ENCODE measurements at places on chromosomes 2 and 18.

DNA sequence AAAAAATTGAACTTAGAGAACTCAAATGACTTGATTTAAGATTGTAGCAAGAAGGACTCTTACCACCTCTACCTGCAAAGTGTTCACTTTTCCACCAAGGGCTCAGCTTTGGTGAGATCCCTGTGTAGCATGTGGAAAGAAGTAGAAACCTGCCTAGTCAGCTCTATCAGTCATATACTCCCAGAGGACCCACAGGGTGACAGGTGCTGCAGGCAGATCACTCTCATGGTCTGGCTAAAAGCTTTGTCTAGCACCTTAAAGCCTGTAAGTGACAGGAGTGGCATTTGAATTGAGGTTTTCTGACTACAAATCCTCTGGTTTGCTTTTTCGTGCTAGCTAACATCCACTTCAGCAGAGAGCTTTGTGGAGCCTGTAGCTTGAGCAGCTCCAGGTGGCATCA, 18.7 kb upstream of the NEMP2 start:
- no peak for DNase-seq

DNA sequence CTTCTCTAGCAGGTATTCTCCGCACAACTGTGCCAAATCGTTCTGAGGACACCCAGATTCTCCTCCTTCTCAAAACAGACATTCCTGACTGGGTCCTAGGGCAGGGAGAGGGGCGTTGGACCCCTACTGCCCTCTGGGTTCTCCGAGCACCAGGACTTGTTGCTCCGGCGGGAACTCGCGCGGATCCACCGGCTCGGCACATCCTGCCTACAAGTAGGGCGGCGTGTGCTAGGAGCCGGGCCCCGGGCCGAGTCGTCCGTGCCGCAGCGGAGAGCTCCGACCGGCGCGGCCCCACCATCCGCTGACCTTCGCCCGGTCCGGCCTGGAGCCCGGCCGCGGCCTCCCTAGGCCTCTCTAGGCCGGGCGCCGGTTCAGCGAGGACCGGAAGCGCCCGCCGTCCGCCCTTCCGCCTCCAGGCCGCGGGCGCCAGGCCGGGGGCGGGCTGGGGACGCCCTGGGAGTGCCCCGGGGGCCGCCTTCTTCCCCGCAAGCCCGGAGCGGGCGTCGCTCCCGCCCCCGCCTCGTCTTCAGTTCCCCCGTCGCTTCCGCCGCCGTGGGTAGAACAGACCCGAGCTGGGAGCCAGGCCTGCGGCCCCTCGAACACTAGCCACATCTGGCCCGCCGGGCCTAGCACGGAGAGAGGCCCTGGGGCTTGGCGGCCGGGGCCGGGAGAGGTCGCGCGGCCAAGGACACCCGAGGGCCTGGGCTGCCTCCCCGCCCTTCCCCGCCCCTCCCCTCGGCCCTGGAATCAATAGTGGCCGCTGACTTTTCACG, 7.6 kb upstream of the ONECUT2 start:
- DNase-seq = no peak

- DNase-seq = no peak
These were observed 30.0 kb upstream of the KCMF1 start for GRCh38 chr2:84940831-84941412.

DNA sequence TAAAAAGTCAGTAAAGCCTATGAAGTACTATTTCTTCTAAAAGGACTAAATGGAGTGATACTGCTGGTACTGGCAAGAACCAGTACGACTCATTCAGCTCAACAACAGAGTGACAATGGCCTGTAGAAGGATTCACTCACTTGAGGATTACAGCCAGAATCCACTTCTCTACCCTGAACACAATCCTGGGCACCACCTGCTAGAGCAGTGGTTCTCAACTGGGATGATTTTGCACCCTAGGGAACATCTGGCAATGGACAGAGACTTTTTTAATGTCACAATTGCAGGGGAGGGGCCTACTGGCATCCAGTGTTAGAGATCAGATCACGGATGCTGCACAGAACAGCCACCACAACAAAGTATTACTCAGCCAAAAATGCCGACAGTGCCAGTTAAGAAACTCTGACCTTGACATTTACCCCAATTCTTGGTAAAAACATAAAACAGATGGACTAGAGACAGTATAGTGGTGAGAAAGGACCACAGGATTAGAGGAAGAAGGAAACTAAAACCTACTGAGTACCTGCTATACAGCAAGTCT, 5.0 kb downstream of the SPIRE1 start:
- peak; percentile 11 for DNase-seq

- DNase-seq = no peak
These were observed 97.2 kb upstream of the ALKAL2 start for GRCh38 chr2:385061-385460.

DNA sequence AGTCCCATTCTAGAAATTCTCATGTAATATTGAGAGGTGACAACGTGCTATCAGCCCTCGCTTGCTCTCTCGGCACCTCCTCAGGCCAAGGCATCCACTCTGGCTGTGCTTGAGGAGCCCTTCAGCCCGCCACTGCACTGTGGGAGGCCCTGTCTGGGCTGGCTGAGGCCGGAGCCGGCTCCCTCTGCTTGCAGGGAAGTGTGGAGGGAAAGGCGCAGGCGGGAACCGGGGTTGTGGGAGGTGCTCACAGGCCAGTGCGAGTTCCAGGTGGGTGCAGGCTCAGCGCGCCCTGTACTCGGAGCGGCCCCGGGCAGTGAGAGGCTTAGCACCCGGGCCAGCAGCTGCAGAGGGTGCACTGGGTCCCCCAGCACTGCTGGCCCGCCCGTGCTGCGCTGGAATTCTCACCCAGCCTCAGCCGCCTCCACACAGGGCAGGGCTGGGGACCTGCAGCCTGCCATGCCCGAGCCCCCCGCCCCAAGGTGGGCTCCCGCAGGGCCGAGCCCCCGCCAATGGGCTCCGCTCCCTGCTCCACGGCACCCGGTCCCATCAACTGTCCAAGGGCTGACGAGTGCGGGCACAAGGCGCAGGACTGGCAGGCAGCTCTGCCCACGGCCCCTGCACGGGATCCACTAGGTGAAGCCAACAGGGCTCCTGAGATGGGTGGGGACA, 1680.6 kb upstream of the LRRTM1 start:
- DNase-seq = no peak

DNA sequence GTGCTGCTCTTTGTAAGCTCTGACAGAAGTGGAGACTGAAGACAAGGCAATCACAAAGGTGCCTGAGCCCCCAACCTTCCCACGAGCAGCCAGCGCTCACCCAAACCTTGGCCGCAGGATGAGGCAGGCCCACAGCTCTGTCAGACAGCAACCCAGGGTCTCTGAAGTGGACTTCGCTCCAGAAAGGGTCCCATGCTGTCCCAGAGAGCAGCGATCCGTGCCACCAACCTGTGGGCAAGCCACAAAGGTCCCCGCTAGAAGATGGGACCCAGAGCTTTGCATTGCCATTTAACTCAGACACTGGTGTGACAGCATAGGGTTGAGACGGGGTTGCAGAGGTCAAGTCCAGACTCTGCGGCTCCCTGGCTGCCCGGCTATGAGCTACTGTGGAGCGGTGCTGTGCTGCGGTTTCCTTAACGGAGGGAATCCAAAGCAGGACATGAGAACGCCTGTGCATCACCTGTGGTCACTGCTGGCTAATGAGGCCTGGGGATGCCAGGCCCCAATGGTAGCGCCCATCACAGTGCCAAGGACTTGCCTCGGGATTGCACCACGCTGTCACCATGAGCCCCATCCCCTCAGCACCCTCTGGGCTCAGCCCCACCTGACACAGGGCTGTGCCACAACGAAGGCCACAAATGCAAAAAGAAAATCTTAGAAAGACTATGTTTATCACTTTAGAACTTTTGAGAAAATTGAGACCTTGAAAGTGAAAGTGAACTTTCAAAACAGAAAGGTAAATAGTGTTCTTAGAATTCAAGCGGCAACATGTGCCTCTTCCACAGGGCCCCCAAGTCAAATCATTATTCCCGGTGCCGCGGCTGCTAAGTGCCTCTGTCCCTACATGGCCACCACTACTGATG, 103.4 kb downstream of the HDAC4 start:
- no peak for DNase-seq

- DNase-seq = no peak
These were observed 6.5 kb upstream of the KLHL29 start for GRCh38 chr2:23378496-23378895.

DNA sequence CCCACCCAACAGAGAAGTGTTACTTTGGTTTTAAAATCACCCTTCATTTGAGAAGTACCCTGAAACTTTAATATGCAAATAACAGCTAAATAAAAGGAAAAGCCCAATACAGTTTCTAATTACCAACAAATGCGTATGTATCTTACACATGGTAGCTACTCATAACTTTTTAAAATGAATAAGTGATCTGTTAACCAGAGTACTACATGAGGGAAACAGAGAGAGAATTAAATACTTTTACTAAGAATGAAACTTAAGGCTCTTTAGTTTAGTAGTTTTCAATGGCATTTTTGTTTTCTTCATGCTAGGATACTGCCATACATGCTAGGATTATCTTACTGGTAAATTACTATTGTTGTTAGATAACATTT, 39.1 kb upstream of the NABP1 start:
- DNase-seq = no peak

DNA sequence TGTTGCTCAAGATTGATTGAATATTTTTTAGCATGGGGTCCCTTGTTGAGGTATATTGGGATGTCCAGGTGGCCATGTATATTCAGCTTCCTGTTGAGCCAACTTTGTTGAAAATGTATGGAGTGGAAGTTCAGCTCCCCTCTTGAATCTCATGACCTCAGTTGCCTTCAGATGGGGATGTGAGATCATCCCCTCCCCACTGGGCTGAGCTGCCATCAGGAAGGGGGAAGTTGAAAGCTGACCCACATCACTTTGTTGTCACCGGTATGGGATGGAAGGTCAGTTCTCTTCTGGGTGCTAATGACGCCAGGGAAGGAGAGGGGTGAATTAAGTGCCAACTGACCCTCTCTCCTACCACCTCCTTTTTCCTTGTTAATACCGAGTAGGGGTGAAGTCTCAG, 33.9 kb downstream of the ACOXL start:
- DNase-seq = no peak

DNA sequence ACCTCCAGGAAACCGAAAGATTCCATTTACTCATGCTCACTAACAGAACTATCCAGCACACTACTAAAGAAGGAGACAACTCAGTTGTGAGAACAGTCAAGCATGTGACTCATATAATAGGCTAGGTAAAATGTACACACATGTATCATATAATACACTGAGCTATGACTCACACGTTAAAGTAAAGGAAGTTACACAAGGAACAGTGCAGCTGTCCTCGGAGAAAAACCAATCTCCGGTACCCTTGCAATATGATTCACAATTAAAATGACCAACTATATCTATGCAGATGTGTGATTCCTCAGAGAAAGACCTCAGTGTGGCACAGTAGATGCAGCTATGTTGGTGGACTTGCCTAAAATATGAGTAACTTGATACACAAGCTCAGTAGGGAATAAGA, 76.5 kb downstream of the STRN start:
- DNase-seq = peak; percentile 64

GRCh38 chr2:30692829-30693275, 114.4 kb downstream of the CAPN13 start:
- no peak for DNase-seq

- no peak for DNase-seq
These were observed 135.8 kb downstream of the TPO start for GRCh38 chr2:1548910-1549673.

- DNase-seq = no peak
These were observed 238.3 kb downstream of the PHLPP1 start for GRCh38 chr18:62953663-62954062.

DNA sequence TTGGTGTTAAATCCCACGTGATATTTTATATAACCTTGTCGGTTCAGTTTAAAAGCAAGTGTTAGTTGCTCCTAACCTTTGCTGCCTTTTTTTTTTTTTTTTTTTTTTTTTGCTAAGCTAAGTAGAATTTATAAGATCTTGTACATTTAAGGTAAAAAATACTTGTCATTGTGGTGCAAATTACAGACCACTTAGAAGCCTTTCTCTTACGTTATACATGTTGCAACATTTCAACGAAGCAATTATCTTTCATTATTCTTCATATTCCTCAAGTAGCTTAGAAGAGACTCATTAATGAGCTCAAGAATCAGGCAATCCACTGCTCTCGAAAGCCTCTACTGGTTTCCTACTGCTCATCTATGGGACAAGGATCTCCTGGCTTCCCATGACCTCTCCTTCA, 14.9 kb upstream of the IL1RL2 start:
- no peak for DNase-seq

DNA sequence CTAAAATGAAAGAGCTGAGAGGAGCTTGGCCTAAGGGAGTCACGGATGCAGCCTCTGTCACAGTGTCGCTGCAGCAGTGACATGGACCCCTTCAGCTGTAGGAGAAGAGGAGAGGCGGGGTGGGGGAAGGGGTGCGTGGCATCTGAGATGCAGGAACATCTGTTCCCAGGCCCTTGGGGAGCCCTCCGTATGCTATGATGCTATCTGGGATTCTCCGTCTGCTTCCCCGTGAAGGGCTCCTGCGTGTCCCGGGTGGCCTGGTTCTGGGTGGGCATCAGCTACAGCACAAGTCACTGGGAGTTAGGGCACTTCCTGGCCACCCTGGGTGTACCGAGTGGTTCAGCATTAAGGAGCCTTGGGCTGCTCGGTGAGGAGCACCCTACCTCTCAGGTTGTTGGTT, 35.6 kb upstream of the B3GNT7 start:
- no peak for DNase-seq

DNA sequence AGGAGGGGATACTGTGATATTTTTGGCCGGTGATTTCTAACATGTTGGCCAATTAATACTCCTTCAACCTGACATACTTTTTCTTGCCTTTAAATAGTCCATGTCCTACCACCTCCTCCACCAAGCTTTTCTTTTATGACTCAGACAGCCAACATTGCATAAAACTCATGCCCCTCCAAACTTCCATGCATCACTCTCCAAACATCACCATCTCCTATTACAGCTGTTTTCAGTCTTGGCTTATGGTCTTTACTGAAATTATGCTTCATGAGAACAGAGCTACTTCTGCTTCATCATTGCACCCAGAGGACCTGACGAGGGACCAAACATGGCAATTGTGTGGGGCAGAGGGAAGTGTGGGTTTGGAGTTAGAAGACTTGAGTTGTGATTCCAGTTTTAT, 305.4 kb downstream of the LPIN1 start:
- DNase-seq = no peak

DNA sequence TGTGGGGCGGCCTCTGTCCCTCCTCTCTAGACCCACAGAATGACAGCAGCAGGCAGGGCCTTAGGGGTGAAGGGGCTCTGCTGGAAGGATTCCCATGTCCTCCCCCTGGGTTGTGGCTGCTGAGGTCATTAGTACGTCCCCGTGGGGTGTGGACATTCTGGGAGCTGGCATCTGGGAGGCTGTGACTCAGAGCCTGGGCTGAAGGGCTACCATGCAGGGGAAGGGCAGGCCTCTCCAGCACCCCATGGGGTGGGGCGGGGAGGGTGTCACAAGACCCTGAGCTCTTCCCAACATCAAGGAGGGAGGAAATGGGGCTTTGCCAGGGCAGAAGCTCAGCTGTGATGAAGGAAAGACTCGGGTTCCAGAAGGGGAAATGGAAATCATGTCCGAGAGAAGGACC, 105.8 kb upstream of the SMAD2 start:
- DNase-seq = no peak

DNA sequence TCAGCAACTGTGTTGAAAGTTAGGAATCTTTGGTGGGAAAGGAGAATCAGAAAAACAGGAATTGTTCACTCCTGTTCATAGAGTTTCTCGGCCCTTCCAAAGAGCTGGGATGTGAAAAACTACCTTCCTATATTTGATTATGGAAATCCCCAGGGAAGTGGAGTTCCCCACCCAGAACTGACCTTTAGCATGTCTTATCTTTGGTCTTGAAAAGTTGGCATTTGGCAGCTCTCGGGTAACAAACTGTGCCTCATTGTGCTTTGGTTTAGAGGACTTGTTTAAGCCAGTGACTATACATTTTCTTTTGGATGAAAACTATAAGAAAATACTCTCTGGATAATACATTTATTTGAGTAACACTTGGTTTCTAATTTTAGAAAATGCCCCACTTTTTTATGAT, 51.3 kb upstream of the CERS6 start:
- DNase-seq = no peak
